ENCODE measurements at places on chromosomes 2 and 18.

- no peak for DNase-seq
Observed at GRCh38 chr2:37507703-37508102, 163.3 kb downstream of the QPCT start.

- DNase-seq: no peak
Observed at GRCh38 chr2:3009005-3009404, 368.6 kb downstream of the EIPR1 start.

DNA sequence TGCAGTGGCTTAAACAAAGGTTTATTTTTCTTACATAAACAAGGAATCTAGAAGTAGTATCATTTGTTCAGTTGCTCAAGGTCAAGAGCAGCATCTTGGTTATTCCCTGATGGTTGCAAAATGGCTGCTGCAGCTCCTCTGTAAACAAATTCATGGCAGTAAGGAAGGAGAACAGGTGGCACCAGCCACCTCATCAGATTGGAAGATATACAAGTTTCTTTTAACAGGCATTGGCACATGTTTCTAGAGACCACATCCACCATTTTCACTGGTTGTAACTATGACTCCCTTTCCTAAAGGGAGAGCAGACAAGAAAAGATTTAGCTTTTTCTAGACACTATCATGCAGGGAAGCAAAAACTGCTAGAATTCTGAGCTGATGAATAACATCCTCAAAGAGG lies 46.3 kb downstream of the PKDCC start:
- no peak for DNase-seq

DNA sequence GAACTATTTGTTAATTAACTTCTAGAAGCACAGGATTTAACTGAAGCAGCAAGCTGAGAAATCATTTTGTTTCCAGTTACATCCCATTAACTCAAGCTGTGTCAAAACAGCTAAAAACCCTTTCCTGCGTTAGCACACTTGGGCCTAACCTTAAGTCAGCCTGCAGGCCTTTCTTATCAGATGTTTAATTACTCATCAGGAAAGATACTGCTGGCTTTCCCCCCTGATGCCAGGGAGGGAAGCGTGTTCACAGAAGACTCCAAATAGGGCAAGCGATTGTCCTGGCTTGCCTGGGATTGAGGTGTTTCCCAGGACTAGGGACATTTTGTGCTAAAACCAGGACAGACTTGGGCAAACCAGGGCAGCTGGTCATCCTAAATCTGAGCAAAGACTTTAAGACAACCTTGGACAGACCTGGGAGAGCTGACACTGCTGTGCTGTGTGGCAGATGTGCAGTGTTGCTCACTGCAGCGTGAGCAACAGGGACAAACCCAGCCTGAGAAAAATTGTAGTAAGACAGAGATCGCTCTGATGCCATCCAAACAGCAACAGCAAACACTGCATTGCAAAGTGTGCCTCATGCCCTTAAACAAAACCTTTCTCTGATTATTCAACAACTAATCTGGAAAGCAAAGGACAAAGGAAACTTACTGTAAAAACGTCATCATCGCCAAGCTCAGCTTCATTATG lies 100.9 kb downstream of the SPRED2 start:
- DNase-seq: no peak

GRCh38 chr2:38164881-38165280 lies 88.9 kb upstream of the CYP1B1 start:
- DNase-seq: no peak

GRCh38 chr2:26018184-26019055 lies 15.5 kb upstream of the RAB10 start:
- no peak for DNase-seq

DNA sequence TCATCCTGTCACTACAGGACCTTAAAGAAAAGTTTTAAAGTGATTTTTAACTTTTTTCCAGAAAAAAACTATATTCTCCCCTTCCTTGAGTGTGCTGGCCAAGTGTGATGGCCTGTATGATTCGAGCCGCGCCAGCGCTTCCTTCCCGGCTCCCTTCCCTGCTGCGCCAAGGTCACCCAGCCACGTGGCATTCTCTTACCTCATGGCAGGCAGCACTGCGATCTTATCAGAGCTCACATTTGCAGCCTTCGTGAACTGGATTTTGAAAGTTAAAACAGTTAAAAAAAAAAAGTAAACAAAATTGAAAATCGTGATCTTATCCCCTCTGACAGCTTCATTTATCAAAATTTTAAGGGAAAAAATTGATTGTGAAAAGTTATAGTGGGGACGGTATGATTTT lies 279.8 kb downstream of the PTGR3 start:
- no peak for DNase-seq

GRCh38 chr18:37869051-37869450 lies 303.5 kb upstream of the CELF4 start:
- no peak for DNase-seq

- no peak for DNase-seq
Observed at GRCh38 chr2:65549631-65550030, 117.2 kb upstream of the SPRED2 start.

- no peak for DNase-seq
Observed at GRCh38 chr2:29309090-29310029, 194.1 kb downstream of the CLIP4 start.

DNA sequence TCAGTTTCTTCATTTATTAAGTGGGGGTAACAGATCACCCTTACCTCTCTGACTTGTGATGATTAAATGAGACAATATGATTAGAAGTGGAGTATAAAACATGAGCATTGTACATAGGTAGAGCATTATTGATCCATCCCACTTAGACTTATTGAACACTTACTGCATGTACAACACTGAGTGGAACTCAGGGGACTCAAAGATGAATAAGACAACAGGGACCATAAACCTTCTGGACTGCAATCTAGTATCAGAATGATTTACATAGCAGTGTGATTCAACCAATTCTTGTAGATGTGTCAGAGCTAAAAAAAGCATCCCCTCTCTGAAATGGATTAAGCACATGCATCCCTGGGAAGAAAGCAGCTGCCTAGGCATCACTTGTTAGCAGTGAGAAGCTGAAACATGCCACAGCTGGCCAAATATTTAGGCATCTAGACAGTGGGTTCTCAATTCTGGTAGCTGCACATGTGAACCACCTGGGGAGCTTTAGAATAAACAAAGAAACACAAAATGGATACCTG lies 111.5 kb downstream of the CYRIA start:
- DNase-seq: no peak

- DNase-seq: no peak
Observed at GRCh38 chr2:127103243-127104165, 3.5 kb downstream of the BIN1 start.

GRCh38 chr2:161115605-161116380 lies 44.4 kb upstream of the TANK start:
- no peak for DNase-seq

- DNase-seq: no peak
Observed at GRCh38 chr2:102768892-102769291, 7.1 kb downstream of the TMEM182 start.

DNA sequence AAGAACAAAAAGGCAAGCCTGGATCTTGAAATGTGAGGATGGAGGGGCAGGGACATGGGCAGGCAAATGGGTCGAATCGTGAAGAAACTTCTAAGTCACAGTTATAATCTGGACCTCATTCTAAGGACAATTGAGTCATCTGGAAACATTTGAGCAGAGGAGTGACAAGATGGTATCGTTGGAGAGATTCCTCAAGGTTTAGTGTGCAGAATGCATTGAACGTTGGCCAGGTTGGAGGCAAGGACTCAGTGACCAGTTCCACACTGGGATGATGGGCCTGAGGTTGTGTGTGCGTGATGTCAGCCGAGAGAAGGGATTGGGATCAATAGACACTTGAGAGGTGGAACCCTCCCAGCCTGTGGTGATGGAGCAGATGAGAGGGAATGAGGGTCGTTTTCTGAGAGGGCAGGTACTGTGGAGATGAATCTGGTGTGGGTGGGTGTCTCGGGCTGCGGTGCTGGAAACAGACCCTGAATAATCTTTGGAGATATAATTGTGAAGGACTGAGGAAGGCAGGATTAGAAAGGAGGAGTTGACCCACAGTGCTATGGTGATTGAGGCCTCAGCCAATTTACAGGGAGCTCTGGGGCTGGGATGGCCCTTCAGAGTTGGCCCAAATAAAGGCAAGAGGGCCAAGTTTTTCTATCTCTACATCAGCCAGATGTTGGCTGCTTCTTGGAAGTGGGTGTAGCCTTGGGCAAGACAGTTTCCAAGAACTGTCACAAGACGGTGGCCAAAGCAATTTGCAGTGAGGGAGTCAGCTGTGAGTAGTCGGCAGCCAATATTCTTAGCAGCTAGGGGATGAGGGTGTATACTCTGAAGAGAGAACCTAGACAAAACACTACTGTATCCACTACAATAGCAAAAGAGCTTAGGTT lies 5.8 kb upstream of the ZNF532 start:
- DNase-seq: no peak

DNA sequence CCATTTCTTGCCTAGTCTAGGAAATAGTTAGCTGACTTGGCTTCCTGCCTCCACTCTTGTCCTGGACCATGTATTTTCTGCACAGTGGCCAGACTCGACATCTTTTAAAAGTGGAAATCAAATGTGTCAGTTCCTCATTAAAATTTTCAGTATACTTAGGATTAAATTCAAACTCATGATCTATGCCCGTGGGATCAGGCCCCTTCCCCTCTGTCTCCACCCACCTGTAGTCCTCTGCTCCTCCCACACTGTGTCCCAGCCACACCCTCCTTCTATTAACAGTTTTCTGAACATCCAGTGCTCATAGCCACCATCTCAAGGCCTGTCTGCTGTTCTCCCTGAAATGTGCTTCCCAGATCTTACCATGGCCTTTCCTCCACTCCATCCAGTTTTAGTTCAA lies 13.3 kb downstream of the ARHGAP25 start:
- no peak for DNase-seq

- DNase-seq: no peak
Observed at GRCh38 chr2:148948868-148949267, 73.8 kb downstream of the KIF5C start.

DNA sequence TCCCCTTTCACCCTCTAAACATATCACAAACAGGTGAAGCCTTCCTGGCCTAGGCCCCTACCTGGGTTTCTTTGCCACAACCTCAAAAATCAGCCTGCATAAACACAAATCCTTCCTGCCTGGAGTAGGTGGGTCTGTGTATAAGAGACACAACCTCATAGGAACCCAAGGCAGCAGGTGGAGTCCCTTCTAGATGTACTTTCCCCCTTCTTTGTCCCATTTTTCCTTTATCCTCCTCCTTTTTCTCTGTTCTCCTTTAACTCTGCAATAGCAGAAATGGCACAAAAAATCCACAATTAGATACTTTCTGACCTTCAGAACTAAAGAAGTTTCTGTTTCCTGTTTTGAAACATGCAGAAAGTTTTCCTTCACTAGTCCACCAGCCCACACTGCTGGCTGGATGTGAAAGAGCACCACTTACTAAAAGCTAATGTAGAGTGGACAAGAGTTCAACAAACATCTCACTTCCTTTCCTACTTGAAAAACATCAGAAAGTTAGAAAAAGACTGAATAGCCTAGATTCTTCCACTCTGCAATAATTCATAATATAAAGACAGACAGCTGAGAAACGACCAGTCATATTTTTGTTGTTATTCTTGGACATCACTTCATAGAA lies 11.2 kb downstream of the SLC40A1 start:
- DNase-seq: no peak

DNA sequence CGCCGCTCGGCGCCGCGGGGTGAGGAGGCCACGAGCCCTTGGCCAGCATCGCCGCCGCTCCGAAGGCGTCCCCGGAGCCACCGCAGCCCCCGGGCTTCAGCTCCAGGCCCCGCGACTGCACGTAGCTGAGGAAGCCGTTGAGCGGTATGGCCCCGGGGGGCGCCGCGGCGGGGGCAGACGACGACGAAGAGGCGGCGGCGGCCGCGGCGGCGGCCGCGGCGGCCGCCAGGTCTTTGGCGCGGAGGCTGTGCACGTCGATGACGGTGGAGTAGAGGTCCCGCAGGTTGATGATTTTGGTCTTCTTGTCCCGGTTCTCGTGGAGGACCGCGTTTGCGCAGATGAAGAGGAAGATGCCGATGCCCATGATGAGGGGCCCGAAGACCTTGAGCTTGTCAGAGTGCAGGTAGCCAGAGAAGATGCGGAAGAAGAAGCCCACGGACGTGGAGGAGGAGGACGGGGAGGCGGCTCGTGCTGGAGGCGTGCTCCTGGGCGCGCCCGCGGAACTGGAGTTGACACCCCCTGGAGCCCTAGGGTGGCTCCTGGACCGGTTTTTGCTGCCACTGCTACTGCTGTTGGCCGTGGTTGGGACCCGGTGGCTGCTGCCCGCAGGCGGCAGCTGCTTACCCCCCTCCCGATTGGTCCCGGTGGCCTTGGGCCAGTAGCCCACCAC lies 4.0 kb downstream of the TMEM200C start:
- no peak for DNase-seq

DNA sequence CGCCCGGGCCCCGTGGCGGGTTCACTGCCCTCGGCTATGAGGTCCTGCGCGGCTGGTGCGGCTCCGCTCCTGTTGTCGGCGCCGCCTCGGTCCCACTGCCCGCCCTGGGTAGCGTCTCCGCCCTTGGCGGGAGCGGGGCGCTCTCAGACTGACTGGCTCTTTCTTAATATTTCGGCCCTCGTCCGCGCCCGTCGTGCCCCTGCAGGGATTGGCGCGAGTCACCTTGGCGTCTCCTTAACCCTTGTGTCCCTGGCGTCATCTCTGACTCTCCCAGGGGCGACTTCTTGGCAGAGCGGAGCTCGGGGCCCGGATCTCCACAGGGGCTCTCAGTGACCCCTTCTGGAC lies 1.3 kb downstream of the PTMA start:
- peak; percentile 19 for DNase-seq

DNA sequence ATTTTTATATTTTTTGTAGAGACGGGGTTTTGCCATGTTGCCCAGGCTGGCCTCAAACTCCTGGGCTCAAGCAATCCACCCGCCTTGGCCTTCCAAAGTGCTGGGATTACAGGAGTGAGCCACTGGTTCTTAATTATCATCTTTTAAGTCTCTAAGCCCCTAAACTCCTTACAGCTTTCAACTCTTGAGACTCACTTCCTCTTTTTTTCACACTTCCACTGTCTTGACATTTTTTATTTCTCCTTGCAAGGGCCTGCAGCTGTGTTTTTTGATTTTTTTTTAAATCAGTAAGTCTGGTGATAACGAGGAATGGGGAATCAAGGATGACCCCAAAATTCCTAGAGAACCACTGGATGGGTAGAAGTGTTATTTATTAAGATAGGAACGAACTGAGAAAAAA lies 8.6 kb upstream of the ABCB11 start:
- no peak for DNase-seq

- no peak for DNase-seq
Observed at GRCh38 chr2:661360-661635, 15.9 kb downstream of the TMEM18 start.

GRCh38 chr2:192000196-192000980 lies 153.5 kb upstream of the CAVIN2 start:
- no peak for DNase-seq

- no peak for DNase-seq
Observed at GRCh38 chr18:22613058-22613690, 195.5 kb upstream of the CTAGE1 start.

GRCh38 chr2:155223781-155224406 lies 525.4 kb downstream of the KCNJ3 start:
- DNase-seq: no peak

DNA sequence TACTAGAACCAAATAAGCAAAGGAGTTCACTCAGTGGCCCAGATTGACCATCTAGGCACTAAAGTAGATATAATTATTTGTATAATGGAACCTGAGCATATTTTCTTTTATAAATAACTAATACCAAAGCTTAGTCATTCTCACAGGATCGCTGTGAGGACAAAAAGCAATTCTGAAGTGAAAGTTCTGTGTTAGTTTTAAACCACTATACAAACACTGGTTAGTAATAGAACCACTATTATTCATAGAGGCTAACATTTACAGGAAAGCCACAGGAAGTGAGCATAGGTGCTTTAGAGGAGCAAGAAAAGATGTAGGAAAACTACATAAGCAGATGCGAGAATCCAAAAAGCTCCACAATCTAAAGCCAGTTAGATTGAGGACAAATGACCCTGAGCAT lies 364.7 kb downstream of the XIRP2 start:
- no peak for DNase-seq

GRCh38 chr2:165469417-165469816 lies at the start of gene CSRNP3:
Gene CSRNP3, plus strand, starts transcription at chr2:165469698. Its CDS starts 125,368 bp downstream, at chr2:165595066.
- DNase-seq: no peak

Data from T-helper 17 cell (primary cell).